AG08395 (cell line): ENCODE measurements at places on chromosomes 13 and 19.
A peak's percentile ranks its signal among the peaks of the same experiment; 100 is the strongest.

DNA sequence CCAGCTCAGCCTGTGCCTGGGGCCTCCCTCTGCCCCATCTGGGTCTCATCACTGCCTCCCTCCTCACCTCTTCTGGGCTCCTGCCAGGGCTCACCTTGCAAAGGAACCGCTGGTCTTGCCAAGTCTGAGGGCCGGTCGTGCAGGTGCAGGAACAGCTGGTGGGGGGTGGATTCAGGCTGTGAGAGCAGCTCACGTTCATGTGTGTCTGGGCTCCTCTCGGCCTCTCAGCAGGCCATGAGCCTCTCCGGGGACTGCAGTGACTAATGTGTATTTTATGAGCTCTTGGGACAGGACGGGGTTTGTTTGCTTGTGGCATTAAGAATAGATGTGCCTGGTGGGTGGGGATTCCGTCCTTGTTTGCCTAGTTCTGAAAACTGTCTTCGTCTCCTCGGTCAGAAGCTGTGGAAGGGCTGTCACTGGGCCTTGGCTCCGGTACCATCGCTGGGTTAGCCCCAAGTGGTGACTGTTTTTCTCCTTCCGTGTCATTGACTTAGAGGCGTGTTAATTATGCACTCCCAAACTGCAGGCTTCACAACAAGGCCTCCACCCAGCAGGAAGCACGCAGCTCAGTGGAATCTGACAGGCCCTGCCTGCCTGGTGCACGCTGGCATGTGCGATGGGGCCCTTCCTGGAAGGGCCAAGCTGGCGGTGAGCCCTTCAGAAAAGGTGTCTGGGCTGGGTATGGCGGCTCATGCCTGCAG lies 77.6 kb downstream of the KDM4B start:
- DNase-seq = peak; percentile 83

GRCh38 chr19:36745870-36746269 lies 26.7 kb downstream of the ZNF850 start:
- no peak for DNase-seq

GRCh38 chr13:44649834-44650233 lies 73.7 kb upstream of the TSC22D1 start:
- DNase-seq = no peak

GRCh38 chr13:28268800-28269223 lies 130.5 kb downstream of the PAN3 start:
- DNase-seq = no peak

DNA sequence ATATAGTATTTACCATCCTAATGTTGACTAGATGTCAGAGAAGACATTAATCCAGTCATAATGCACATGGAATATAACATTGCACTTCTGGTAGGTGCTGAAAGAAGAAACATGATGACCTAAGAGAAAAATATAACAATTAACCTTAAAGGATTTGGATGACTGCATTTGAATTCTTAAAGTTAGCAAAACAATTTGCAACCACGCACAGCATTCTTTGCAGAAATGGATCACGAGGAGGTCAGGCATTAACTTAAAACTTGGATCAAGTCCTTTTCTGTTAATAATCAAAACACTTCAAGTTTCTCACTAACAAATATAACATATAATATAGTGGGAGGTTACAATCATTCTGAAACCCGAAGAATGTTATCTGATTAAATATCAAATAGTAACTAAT lies 525.0 kb upstream of the SLITRK6 start:
- DNase-seq = no peak

DNA sequence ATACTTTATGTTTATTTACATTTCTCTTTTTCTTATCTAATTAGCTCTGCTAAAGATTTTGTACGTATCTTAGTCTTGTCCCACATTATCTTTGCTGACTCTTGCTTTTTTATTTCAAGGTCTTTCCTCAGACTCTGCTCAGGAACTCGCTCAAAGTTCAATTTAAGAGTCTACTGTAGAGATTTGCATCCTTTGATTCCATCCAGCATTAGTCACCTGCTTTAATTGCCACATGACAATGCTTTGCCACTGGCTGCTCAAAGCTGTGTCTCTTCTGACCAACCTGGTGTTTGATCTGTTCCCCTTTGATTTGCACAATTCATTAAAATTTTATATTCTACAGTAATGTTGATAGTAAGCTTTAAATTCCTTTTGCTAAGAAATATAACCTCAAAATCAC lies 157.9 kb upstream of the FREM2 start:
- no peak for DNase-seq

- DNase-seq = no peak
These were observed 3.0 kb downstream of the IRS2 start for GRCh38 chr13:109783447-109783814.

DNA sequence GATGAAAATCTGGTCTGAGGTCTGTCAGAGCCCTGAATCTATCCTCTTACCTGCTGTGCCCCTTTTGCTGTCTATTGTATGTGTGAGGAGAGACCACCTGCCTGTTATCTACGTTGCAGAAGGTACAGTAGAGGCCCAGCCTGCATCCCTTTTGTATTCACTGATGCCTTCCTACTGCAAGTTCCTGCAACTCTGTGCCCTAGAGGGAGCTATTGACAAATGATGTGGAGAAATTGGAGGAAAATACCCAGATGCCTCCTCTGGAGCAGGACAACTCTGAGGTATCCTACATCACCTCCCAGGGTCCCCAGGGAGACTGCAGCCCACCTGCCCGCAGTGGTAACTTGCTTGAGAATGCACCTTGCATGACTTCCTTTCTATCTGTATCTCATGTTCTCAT lies 33.7 kb downstream of the SIAH3 start:
- DNase-seq = no peak

DNA sequence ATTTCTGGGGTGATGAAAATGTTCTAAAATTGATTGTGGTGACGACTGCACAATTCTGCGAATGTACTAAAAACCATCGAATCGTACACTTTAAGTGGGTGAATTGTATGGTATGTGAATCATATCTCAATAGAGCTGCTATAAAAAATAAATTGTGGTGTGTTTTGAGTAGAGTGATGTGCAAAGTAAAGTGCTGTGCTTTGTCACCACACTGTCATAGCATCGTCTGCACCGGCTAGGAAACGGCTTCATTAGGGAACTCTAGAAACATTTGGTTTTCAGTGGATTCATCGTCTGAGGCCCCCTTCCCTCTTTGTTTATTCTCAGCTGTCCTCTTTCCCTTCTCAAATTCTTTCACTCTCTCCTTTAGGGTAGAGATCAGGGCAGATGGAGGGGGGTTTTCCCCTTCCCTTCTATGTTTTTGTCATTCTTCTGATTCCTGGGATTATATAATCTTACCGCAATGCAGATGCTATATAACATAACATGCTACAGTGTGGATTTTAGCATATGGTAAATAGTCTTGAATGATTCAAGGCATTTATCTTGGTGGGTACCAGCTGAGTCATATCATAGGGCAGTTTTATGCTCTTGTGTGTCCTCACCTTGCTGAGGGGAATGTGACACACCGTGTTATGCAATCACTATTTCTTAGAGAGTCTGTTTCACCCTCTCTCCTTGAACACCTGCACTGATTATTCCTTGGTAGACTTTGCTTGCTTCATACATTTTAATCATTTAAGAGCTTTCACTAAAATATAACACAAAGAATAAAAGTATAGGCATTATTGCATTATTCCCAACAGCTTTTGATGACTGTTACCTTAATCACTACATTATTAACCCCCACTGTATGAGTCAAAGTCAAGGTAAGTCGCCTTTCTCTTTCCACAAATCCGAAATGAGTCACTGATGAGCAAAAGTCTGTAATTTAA lies 239.4 kb downstream of the DCLK1 start:
- no peak for DNase-seq

DNA sequence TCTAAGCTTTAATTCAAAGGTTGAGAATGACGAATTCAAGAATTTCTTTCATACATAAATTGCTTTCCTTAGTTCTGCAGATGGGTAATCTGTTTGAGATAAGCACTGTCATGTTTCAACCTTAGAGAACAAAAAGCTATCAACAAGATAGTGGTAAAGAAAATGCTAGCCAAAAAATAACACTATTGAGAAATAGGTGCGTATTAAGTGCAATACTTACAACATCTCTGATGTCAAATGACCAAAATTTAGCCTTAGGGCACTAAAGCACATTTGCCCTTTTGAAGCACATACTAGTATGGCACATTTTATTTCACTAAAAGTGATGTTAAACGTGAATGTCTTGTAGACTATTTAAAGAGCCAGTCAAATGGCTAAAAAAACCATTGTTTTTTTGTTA lies 4.9 kb downstream of the KBTBD6 start:
- DNase-seq = no peak

DNA sequence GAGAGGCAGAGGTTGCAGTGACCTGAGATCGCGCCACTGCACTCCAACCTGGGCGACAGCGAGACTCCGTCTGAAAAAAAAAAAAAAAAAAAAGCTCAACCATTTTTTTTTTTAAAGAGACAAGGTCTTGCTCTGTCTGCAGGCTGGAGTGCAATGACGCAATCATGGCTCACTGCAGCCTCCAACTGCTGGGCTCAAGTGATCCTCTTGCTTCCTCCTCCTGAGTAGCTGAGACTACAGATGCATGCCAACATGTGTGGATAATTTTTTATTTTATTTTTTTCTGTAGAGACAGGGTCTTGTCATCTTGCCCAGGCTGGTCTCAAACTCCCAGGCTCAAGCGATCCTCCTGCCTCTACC lies 10.3 kb downstream of the EHD2 start:
- DNase-seq = no peak

DNA sequence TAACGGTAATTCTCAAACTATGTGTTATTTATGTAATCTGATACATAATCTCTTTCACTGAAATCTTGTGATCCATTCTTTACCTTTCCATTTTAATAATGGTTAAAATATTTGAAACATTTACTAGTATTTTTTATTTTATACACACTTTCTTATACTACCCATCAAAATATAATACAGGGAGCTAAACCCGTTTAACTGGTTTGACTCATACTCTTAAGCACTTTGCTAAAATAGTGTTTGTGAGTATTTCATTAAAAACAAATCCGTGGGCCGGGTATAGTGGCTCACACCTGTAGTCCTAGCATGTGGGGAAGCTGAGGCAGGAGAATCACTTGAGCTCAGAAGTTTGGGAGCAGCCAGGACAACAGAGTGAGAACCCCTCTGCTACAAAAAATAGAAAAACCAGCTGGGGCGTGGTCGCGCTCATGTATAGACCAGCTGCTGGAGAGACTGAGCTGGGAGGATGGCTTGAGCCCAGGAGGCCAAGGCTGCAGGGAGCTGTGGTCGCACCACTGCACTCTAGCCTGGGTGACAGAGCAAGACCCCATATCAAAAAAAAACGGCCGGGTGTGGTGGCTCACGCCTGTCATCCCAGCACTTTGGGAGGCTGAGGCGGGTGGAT lies 43.8 kb upstream of the DCUN1D2 start:
- no peak for DNase-seq

DNA sequence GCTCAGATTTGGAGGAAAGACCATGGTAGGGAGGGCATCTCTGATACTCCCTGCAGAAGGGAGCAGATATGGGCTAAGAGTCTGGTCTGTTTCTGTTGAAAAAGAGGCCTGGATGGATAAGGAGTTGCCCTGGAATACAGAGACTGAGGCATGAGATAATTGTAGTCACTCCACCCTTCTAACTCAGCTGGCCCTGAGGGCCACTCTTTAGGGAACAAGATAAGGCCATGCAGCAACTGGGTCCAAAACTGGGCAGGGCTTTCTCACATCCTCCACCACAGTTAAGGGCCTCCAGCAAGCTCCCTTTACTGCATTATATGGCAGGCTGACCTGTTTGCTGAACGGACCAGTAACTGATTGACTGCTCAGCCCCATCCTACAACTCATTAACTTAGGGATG lies 1.3 kb downstream of the ZNF749 start:
- no peak for DNase-seq

DNA sequence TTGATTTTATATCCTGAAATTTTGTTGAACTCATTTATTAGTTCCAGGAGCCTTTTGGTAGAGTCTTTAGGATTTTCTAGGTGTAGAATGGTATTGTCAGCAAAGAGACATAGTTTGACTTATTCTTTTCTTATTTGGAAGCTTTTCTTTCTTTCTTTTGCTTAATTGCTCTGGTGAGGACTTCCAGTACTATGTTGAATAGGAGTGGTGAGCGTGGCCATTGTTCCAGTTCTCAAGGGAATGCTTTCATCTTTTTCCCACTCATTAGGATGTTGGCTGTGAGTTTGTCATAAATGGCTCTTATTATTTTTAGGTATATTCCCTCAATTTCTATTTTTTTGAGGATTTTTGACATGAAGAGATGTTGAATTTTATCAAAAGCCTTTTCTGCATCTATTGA lies 182.2 kb upstream of the SPRY2 start:
- DNase-seq = no peak

GRCh38 chr19:29664753-29665214 lies 477 bp upstream of the PLEKHF1 start:
- DNase-seq = no peak

DNA sequence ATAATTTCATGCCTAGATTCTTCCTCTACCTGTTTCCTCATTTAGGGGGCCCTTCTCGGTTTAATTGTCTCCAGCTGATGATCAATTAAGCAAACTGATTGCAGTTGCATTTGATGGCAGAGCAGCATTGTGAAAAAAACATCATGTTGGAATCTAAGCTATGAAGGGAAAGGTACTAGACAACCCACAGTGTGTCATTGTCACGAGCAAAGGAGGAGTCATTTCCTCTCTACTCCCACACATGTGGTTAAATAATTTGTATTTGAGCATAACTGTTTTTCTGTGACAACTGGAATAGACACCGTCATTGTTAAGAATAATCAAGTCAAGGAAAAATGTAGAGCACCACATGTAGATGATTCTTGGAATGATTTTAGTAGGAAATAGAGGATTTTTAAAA lies 240.3 kb downstream of the DCT start:
- DNase-seq = peak; percentile 70

DNA sequence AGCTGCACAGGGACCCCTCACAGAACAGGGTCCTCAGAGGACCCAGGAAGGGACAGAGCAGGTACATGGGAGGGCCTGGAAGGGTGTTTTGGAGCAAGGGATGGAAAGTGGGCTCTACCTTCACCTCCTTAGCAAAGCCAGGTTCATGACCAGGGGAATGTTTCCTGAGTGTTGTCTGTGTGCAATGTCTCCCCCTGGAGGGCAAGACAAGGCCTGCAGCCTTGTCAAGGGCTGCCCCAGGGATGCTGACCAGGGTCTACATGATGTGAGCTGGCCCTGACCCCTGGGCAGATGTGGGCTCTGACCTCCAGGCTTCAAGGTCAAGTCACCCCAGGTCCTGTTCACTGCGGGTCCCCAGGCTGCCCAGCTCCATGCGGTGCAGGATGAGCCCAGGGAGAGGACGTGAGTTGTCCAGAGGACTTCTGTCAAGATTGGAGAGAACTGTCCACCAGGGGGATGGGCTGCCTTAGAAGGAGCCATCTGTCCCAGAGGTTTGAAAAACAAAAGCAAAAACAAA lies 1.0 kb upstream of the CEACAM1 start:
- peak; percentile 79 for DNase-seq

GRCh38 chr19:28869459-28869858 lies 343.5 kb downstream of the UQCRFS1 start:
- no peak for DNase-seq

- DNase-seq = peak; percentile 87
These were observed 339.0 kb downstream of the RFC3 start for GRCh38 chr13:34156841-34157365.

GRCh38 chr13:28012896-28013295 lies 24.4 kb upstream of the URAD start:
- DNase-seq = no peak

- no peak for DNase-seq
These were observed 204.9 kb downstream of the ZIC5 start for GRCh38 chr13:99766641-99767045.
